Left kidney (tissue), 8 donors: ENCODE measurements at places on chromosomes 11 and 22. TPM values are rescaled to one million over a fixed set of nuclear protein-coding genes. Genes with fewer than 3 reads are reported as not detected.
A peak's percentile ranks its signal among the peaks of the same experiment; 100 is the strongest.

Gene CHRM1
- polyA plus RNA-seq, result not detected

Gene OR4A16
- polyA plus RNA-seq, result not detected

Gene XKR3
- polyA plus RNA-seq, result not detected

Gene SLC25A45
- polyA plus RNA-seq, result 7.2 TPM

Gene SOX6
- polyA plus RNA-seq, result 25.0 TPM

- DNase-seq, result no peak
Measured at GRCh38 chr11:64060263-64060860, 24.6 kb downstream of the FLRT1 start.

DNA sequence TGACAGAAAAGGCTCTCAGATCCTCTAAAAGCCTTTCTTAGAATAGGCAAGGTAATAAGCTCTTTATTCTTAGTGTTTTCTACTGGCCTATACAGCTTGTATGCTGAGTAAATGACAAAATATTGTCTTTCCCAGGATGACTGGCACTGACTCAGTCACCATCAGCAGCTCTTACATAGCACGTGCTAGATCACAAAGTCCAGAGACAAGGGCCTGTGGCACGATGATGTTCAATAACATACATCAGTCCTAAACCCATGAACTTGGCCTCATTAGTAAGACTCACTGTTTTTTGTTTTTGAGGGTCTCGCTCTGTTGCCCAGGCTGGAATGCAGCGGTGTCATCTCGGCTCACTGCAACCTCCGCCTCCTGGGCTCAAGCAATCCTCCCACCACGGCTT is 42.7 kb downstream of the CELF1 start:
- DNase-seq, result no peak

DNA sequence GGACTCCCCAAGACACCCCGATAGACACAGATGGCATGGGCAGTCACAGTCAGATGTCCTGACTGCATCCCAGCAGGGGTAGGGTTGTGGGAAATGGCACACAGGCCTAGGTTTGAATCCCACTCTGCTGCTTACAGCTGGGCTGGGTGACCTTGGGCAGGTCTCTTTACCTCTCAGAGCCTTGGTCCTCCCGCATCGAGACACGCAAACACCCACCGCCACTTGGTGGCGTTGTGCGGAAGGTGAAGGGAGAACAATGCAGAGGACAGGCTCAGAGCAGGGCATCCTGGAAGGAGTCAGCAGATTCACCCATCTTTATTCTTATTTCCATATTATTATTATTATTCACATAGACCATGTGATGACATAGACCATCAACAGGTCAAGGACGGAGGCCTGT is 140.5 kb downstream of the MIAT start:
- no peak for DNase-seq

- DNase-seq, result peak; percentile 68
Measured at GRCh38 chr11:73288873-73289707, 17.0 kb downstream of the P2RY6 start.

DNA sequence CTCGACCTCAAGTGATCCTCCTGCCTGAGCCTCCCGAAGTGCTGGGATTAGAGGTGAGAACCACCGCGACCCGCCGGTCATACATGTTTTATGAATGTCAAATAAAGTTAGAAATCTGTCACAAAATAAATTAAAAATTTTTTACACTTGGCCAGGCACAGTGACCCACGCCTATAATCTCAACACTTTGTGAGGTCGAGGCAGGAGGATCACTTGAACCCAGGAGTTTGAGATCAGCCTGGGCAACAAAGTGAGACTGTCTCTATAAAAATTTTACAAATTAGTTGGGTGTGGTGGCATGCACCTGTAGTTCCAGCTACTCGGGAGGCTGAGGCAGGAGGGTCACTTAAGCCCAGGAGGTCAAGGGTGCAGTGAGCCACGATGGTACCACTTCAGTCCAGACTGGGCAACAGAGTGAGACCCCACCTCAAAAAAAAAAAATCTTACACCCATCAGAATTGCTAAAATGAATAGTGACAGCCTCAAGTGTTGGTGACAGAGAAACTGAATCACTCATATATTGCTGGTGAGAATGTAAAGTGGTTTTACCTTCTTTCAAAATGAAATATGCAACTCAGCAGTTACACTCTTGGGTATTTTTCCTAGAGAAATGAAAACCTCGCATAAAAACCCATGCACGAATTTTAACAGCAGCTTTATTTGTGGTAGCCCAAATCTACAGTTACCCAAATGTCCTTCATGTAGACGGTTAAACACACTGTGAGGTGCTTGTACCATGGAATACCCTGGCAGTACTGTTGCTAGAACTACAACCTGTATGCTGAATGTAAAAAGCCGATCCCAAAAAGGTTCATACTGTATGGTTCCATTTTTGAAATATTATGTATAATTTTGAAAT is 55.4 kb downstream of the MED15 start:
- no peak for DNase-seq

DNA sequence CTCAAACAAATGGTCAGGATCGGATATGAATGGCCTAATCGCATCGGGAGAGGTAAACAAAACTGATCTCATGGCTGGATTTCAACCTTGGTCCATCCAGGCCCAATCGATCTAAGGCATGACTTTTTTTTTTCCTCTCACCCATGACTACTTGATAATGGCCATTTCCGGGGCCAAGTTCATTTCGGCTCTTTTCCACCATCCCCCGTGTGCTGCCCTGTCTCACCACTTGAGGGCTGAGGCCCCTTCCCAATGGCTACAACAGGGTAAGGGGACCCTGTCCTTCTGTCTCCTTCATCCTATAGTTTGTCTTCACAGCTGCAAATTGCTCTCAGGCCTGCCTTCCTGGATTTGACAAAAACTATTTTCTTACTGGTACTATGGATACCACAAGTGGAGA is 26.7 kb downstream of the GRAP2 start:
- no peak for DNase-seq

- no peak for DNase-seq
Measured at GRCh38 chr11:20156280-20156875, 3.9 kb downstream of the DBX1 start.

DNA sequence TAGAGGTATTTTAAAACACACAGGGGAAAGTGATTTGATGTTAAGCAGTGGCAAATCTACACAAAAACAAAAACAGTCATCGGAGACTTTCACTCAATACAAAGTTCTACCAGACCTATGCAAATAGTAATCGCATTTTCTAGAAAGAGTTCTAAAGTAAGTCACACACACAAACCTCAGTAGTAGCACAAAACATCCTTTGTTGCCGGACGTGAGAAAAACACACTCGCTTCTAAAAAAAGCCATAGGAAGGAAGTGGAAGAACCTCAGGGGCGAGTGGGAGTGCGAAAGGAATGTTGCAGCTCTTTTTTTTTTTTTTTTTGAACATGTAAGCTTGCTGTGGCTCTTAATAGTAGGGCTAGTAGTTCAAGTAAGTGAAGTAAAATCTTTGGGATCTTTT is 88.9 kb downstream of the MAML2 start:
- peak; percentile 73 for DNase-seq

DNA sequence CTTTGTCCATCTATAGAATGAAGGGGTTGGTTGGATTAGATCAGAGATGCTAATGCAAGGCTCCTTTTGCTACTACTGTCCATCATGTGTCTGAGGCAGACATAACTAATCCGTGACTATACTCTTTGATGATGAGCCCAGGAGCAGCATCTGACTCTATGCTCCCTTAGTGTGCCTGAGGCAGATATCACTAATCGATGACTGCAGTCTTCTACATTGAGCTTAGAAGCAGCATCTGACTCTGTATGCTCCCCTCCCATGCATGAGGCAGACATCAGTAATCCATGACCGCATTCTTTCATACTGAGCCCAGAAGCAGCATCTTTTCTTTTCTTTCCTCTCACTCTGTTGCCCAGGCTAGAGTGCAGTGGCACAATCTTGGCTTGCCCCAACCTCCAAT is 4.2 kb downstream of the TCN2 start:
- DNase-seq, result no peak

- DNase-seq, result no peak
Measured at GRCh38 chr22:26837784-26838470, 180.5 kb downstream of the MIAT start.

- no peak for DNase-seq
Measured at GRCh38 chr11:128931668-128932067, 11.0 kb downstream of the TP53AIP1 start.
